Mesenteric fat pad (tissue), 1 donor: ENCODE measurements at places on chromosomes 1 and 21. TPM values are rescaled to one million over a fixed set of nuclear protein-coding genes. Genes with fewer than 3 reads are reported as not detected.

Gene LCE2A
- not detected for total RNA-seq

DNA sequence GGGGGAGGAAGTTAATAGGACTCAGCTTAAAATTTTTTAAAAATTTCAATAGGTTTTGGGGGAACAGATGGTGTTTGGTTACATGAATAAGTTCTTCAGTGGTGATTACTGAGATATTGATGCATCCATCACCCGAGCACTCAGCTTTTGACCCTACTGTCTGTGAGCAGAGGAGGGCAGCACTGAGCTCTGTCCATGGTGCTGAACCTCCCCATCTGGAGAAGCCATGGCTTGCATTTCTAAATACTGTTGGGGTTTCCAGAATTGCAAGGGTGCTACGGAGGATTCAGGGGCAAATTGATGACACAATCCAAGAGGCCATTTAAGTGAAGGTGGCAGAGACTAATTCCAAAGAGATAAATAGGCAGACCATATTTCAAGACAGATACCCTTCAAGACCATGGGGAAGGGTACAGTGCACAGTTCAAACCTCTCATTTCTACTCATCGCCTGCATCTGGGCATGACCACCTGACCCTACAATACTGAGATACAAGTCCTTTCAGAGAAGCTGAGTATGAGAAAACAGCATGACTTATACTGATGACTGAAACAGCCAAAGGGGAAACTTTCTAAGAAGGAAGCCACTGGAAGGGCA is 17.2 kb downstream of the SYT2 start:
- DNase-seq: no peak

GRCh38 chr1:39825432-39825941 is 36.8 kb upstream of the BMP8B start:
- DNase-seq: no peak

DNA sequence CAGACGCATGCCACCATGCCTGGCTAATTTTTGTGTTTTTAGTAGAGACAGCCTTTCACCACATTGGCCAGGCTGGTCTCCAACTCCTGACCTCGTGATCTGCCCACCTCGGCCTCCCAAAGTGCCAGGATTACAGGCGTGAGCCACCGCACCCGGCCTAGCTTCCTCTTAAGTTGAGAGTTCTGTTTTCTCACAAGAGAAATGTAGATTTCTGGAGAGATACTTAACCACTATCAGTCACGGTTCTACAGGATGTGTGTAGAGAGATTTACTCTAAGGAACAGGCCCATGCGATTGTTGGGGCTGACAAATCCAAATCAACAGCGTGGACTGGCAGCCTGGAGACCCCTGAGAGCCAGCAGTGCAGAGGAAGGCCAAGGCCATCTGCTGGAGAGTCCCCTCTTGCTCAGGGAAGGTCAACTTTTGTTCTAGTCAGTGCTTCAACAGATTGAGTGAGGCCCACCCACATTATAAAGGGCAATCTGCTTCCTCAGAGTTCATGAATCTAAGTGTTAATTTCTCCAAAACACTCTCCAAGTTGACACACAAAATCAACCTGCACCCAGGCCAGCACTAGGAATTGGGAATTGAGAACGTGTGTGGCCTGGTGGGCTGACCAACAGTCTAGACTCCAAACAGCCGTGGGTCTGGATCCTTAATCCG is 38.7 kb downstream of the CHAF1B start:
- no peak for DNase-seq
